Stimulated activated CD4-positive, alpha-beta T cell treated with anti-CD3 and anti-CD28 coated beads, Interleukin-1b, Interleukin-23, amount 100 ng/mL, for 1 hour (primary cell): ENCODE measurements at places on chromosomes 3 and 15.

DNA sequence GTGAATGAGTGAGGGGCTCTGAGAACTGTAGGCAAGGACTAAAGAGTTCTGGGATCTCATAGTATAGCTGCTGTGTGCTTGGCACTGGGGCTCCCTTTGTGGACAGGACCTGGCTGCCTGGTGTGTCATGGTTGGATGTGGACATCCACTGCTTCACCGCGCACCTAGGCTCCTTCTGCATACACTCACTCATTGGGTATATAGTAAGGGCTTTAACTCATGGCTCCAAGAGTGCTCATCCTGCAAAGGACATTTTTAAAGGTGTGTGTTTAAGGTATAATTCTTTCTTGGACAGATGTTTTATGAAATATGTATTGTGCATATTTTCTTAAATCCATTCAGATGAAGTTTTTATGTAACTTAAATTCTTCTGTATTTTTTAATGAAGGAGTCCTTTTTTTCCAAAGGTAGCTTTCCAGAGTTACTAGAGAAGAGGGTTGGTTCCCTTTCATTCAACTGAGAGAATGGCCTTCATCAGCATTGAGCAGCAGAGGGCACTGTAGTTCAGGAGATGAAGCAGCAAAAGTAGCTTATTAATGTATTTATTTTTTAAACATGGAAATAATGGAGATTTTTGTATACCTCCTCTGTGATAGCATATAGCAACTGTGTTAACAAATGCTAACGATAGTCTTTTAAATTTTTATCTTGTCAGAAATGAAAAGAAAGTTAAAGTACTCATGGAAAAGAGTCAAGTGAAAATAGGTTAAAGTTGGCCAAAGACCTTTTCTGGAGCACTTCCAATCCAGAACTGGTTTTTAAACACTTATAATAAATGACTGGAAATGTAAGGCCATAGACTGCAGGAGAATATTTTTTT lies 25.2 kb downstream of the OXNAD1 start:
- DNase-seq = no peak

DNA sequence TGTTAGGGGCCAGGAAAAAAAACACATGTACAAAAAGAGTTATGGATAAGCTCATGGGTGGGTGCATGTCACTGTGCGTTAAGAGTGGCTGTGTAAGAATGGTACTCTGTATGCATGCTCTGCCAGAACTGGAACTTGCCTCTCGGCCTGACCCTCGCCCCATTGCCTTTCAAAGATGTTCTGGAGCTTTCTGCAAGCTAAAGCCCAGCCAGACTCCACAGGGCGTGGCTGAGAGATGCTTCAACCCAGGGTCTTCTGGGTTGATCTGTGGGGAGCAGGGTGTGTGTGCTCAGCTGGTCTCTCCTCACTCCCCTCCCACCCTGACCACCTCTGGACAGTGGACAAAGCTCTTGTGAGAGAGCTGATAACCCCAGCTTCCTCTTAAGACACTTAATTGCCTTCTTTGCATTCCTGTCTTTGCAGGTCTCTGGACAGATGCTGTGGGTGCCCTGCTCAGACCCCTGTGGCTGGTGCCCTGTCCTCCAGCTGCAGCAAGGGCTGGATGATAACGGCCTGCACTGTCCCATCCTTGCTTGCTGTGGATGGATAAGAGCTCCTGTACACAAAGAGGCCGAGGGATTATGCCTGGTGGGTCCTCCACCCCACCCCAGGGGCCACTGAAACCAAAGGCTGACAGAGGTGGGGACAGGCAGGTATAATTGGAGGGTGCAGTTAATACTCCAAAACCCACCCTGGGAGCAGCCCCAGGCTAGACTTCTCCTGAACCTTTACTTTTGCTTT lies 28.7 kb downstream of the ALDH1L1 start:
- DNase-seq = no peak

- DNase-seq = no peak
These were observed 775 bp downstream of the CCNDBP1 start for GRCh38 chr15:43186003-43186353.

GRCh38 chr3:189981668-189982067 lies 139.0 kb downstream of the P3H2 start:
- DNase-seq = no peak

GRCh38 chr3:27559835-27560234 lies 75.7 kb upstream of the SLC4A7 start:
- DNase-seq = no peak

GRCh38 chr15:42375252-42375651 lies 16.0 kb downstream of the CAPN3 start:
- DNase-seq = no peak

DNA sequence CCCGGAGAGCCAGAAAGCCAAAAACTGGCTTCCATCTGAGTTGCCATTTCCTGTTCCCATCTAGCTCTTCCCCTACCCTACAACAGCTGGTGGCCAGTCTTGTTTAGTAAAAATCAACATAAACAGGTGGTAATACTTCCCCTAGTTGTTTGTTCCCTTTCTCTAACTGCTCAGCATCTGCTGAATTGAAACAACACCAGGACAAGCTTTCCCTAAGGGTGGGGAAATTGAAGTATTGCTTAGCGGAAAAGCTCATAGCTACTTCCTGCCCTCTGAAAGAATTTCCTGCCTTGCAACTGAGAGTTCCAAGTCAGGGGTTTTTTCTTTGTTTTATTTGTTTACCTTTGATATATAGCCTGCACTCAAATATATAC lies 66.8 kb downstream of the HMG20A start:
- DNase-seq = no peak

GRCh38 chr3:13509059-13509815 lies 29.1 kb downstream of the HDAC11 start:
- no peak for DNase-seq

DNA sequence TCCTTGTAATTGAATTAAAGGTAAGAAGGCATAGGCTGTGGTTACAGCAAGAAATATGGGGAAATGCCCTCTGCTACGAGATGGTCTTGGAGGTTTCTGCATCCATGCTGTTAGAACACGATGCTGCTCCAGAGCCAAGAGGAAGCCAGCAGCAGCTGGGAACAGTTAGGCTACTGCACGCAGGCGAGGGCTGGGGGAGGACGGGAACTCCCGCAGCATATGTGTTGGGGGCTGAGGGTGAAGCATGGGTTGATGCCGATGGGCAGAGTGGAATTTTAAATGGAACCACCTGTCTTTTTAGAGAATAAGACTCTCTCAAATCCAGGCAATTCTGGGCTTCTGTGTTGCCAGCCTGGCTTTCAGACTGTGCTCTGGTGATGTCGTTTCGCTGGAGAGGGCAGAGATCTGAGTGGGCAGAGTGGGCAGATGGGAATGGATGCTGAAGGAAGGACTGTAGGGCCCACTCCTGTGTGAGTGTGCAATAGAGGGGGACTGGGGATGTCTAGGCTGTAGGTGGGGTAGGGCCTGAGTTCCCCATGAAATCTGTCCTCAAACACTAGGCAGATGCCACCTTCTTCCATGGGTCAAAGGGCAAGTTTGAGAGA lies 417.0 kb upstream of the TPM1 start:
- DNase-seq = no peak

DNA sequence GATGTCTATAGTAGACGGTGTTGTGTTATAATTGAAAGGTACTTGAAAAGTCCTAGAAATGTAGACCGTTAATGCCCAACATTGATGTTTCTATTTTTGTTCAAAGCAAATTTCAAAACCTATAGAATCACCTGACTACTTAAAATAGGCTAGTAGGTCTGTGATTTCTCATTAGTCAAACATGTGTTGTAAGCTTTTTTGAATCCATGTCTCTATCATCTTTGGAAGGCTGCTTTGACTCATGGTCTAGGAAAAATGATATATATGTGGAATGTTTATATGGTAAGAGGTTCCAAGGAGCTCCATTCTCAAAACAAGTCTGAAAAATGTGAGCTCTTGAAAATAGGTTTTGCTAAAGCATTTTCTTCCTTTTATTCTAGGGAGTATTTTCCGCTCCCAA lies 375.3 kb downstream of the LPP start:
- no peak for DNase-seq

- DNase-seq = no peak
These were observed 83.9 kb upstream of the KCNAB1 start for GRCh38 chr3:156036258-156037053.

- no peak for DNase-seq
These were observed 249.0 kb downstream of the MCTP2 start for GRCh38 chr15:94480289-94480834.

- DNase-seq = no peak
These were observed 50.9 kb downstream of the TCF12 start for GRCh38 chr15:56969265-56969895.

DNA sequence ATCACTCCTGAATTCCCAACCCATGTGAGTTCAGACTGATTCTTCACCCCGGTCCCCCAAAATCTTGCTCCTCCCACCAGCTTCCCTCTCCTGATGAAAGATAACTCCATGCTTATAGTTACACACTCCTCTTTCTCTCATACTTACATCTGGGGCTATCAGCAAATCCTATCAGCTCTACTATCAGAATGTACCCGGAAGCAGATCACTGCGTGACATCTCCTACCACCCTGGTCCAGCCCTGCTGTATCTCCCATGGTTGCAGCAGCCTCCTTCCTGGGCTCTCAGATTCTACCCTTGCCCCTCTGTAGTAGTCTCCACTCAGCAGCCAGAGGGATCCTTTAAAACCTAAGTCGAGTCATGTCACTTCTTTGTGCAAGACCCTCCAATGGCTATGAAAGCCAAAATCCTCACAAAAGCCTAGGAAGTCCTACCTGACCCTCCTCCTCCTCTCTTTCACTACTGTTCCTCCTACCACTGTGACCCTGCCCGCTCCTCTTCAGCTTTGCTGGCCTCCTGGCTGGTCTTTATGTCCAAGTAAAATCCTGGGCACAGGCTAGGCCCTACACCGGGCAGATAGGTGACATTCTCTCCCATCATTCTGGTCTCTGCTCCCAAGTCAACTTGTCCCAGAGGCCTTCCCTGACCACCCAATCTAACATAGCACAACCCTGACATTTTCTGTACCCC lies 16.2 kb downstream of the XIRP1 start:
- no peak for DNase-seq

GRCh38 chr3:190983875-190984274 lies 121.4 kb upstream of the GMNC start:
- DNase-seq = no peak

- DNase-seq = no peak
These were observed 411.6 kb upstream of the CADM2 start for GRCh38 chr3:84547207-84547606.

- no peak for DNase-seq
These were observed 236.4 kb downstream of the CDIN1 start for GRCh38 chr15:36815786-36816185.

- no peak for DNase-seq
These were observed 113.1 kb upstream of the ZBED2 start for GRCh38 chr3:111708157-111708771.

- DNase-seq = no peak
These were observed 53.0 kb downstream of the CHSY1 start for GRCh38 chr15:101198800-101199199.

- DNase-seq = no peak
These were observed 5.7 kb upstream of the KLHL24 start for GRCh38 chr3:183629546-183630301.

DNA sequence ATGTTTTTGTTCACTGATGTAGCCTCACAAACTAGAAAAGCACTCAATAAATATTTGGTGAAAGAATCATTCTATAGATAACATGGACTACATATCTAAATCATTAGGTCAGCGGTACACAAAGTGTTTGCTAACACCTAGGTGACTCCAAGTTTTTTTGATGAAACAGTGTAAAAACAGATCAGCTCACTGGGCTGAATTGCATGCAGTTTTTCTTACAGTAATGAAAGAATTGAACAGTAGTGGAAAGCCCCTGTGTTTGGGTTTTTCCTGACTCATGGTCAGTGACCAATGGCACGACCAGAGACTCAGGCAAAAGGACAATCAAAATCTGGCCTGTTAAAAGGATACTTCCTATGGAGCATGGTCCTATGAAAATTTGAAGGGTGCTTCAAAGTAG lies 384.3 kb upstream of the EPHA6 start:
- no peak for DNase-seq

GRCh38 chr15:74680456-74680855 lies 15.4 kb downstream of the EDC3 start:
- DNase-seq = no peak

DNA sequence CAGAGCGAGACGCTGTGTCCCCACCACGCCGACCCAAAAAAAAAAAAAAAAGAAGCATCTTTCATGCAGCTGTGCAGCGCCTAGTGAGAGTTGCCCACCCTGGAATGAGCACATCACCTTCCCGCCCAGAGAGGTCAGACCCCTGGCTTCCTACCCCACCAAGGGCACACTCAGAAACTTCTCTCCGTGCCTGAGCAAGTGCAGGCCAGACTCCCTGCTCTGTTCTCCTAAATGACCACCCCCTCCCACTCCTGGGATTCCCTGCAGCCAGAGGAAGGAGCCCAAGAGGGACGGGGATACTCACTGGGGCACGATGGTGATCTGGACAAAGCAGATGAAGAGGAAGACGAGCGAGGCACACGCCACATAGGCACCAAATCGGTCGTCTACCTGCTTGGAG lies 116.0 kb downstream of the SEC22A start:
- DNase-seq = no peak

DNA sequence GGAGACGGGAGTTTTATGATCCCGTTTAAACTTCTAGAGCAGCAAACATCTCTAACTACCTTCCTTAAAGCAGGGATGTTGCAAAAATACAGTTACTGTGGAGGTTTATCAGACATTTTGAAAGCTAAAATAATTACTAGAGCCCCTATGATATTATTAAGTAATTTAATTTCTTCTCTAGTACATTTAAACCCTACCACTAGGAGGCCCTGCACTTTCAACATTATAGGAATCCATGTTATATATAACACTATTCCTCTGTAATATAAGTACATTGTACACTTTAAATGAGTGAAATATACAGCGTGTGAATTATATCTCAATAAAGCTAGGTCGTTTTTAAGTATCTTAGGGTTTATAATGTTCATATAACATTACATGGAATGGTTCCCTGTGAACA lies 11.5 kb downstream of the SETMAR start:
- DNase-seq = no peak

GRCh38 chr3:164879201-164879600 lies 199.1 kb downstream of the SI start:
- no peak for DNase-seq

GRCh38 chr3:167978071-167978470 lies 117.7 kb downstream of the GOLIM4 start:
- DNase-seq = no peak
